Activated naive CD8-positive, alpha-beta T cell treated with anti-CD3 and anti-CD28 coated beads for 36 hours (primary cell): ENCODE measurements at places on chromosomes 7 and 10. TPM values are rescaled to one million over a fixed set of nuclear protein-coding genes. Genes with fewer than 3 reads are reported as not detected.

Gene OR2A42
- total RNA-seq, result not detected

Gene OPALIN
- total RNA-seq, result not detected

GRCh38 chr10:34491678-34492077 lies 323.4 kb downstream of the PARD3 start:
- DNase-seq, result no peak
- no peaks in the 10 kb centered on the region for H3K36me3 ChIP-seq
- H3K4me1 ChIP-seq, result no peaks in the 10 kb centered on the region
- no peaks in the 10 kb centered on the region for H3K27me3 ChIP-seq
- H3K4me3 ChIP-seq, result no peak overlapping the region
- H3K27ac ChIP-seq, result no peak overlapping the region

DNA sequence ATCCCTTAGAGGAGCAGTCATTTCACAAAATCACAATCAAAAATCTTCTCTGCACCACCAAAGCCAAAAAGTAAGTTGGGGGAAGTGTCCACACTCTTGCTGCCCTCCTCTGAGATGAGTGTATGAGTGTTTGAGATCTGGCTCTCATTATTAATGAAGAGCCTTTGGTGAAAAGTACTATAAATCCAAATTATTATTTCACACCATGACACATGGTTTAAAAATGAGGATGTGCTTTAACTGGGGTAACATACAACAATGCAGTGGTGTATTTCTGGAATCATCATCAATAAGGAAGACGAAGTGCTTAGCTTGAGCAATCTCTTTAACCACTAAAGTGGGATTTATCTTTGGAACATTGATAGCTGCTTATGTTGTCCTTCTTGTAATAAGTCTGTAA lies 114.2 kb upstream of the ADAM12 start:
- H3K4me1 ChIP-seq, result no peaks in the 10 kb centered on the region
- H3K36me3 ChIP-seq, result no peaks in the 10 kb centered on the region
- DNase-seq, result no peak
- no peaks in the 10 kb centered on the region for H3K27me3 ChIP-seq
- no peak overlapping the region for H3K4me3 ChIP-seq

GRCh38 chr7:137990251-137990941 lies 11.5 kb downstream of the CREB3L2 start:
- no peak overlapping the region for H3K27ac ChIP-seq
- no peaks in the 10 kb centered on the region for H3K27me3 ChIP-seq
- H3K36me3 ChIP-seq, result no peaks in the 10 kb centered on the region

DNA sequence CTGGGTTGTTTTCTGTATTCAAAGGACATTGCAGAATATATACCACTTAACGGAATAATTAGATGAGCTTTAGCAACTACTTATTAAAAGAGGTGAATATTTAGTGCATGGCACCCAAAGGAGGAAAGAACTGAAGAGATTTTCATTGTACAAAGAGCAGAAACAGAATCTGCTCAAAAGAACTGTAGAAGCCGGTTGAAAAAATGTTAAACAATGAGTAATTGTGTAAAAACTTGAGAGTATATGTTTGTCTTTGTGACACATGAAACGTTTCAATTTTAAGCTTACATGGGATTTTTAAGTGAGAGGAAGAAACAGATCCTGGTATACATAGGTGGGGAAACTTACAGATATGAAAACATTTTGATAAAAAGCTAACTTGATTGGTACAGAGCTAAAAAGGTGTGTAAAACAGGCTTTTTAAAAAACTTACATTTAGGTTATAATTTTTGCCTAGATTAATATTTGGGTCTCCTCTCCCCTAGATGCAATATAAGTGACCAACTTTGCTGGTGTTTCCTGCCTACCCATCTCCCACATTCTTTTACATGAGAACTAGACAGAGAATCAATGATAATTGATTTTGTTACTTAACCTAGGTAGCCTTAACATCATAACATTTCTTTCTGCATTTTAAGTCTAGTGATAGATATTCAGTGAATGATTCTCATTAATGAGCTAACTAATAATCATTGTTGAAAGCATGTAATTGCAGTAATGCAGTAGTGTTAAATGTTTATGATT lies 6.8 kb downstream of the ARL5B start:
- no peaks in the 10 kb centered on the region for H3K27me3 ChIP-seq
- H3K4me1 ChIP-seq, result peaks cover 45% of the 10 kb centered on the region
- H3K36me3 ChIP-seq, result peaks cover 31% of the 10 kb centered on the region
- no peak overlapping the region for H3K27ac ChIP-seq
- H3K4me3 ChIP-seq, result no peak overlapping the region

DNA sequence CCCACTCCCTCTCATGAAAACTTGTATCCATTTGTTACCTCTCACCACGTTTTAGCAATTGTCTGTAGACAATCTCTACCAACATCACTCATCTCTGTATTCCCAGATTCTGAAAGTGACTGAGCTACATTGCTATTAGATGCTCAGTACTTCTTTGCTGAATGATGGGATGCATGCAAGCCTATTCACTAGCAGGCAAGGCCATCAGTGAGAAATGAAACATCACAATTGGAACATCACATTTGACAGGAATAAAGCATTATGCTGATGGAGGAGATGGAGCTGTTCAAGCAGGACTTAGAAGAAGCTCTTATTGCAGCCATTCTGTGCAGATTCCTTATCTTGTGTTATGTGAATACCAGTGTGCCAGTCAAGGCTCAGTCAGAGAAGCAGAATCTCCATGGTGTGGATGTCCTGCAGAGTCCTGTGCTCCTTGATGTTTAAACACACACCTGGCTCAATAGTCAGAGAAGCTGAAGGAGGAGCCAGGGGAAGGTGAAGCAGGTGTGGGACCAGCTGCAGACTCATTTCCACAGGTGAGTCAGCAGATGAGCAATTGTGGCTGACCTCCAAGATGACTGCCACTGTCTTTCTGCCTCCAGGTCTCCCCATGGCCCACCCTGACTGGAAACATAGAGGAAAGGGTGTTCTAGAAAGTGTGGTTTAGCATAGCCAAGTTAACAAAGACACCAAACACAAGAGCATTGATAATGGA lies 965.5 kb downstream of the GRID1 start:
- H3K27me3 ChIP-seq, result no peaks in the 10 kb centered on the region
- H3K27ac ChIP-seq, result no peak overlapping the region
- H3K36me3 ChIP-seq, result no peaks in the 10 kb centered on the region
- H3K4me1 ChIP-seq, result no peaks in the 10 kb centered on the region
- H3K4me3 ChIP-seq, result no peak overlapping the region
